ENCODE measurements at places on chromosomes 5 and 9.

DNA sequence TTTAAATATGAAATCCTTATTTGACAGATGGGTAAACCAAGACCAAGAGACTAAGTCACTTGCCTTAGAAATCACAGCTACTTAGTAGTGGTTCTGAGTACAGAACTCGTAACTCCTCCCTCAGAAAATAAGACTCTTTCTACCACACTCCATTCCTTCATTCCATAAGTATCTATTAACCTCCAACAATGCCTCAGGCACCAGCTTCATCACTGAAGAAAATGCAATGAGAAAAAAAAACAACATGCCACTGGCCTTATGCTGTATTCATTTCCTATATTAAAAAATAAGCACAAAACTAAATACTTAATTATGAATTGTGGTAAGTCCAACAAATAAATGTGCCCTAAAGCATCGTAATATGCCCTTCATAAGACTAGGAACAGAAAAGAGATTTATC lies 13.5 kb upstream of the FREM1 start:
- DNase-seq, result no peak

GRCh38 chr9:105157171-105157583 lies 87.3 kb upstream of the SLC44A1 start:
- no peak for DNase-seq

DNA sequence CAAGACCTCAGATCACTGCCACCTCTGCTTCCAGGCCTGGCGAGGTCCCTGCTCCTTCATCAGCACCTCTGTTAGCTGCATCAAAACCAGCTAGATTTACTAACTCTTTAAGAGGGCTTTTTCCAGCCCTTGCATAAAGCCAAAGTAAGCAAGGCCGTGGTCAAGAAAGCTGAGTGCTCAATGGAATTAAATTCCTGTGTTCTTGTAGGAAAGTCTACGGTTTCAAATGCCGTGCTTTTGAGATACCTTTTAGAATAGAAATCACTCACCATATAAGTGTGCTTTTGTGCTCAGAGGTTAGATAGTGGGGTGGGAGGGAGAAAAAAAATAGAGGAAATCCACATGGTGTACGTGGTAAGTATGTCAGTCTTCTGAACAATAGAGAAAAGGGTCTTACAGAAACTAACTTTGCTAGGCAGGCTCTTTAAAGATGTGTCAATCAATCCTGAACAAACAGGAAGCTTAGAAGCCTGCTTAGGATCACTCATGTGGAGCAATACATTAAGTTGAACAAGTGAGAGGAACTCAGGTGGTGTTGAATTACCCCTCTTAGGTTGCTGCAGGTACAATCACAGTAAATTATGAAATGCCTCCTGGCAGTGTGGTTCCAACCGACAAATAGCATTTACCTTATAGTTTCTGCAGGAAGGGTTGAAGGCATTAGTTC lies 79.7 kb downstream of the SEMA6A start:
- DNase-seq, result no peak

- DNase-seq, result no peak
Measured at GRCh38 chr5:143652108-143652700, 159.8 kb upstream of the HMHB1 start.

DNA sequence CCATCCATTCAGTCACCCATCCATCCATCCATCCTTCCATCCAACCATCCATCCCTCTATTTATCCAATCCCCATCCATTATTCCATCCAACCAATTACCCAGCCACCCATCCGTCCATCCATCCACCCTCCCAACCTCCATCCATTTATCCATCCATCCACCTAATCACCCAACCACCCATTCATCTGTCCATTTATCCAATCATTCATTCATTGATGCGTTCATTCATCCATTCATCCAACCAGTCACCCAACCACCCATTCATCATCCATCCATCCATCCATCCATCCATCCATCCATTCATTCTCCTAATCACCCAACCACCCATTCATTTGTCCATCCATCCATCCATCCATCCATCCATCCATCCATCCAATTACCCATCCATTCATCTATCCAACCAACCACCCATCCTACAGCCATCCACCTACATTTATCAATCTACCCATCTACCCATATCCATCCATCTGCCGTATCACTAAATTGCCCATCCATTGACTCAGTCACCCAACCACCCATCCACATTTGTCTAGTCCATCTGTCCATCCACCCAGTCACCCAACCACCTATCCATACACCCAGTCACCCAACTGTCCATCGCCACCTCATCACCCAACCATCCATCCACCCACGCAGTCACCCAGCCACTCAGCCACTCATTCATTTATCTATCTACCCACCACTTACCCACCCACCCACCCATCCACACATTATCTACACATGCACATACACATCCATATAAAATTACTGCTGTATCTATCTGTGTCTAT lies 165.4 kb downstream of the TRIO start:
- DNase-seq, result no peak

DNA sequence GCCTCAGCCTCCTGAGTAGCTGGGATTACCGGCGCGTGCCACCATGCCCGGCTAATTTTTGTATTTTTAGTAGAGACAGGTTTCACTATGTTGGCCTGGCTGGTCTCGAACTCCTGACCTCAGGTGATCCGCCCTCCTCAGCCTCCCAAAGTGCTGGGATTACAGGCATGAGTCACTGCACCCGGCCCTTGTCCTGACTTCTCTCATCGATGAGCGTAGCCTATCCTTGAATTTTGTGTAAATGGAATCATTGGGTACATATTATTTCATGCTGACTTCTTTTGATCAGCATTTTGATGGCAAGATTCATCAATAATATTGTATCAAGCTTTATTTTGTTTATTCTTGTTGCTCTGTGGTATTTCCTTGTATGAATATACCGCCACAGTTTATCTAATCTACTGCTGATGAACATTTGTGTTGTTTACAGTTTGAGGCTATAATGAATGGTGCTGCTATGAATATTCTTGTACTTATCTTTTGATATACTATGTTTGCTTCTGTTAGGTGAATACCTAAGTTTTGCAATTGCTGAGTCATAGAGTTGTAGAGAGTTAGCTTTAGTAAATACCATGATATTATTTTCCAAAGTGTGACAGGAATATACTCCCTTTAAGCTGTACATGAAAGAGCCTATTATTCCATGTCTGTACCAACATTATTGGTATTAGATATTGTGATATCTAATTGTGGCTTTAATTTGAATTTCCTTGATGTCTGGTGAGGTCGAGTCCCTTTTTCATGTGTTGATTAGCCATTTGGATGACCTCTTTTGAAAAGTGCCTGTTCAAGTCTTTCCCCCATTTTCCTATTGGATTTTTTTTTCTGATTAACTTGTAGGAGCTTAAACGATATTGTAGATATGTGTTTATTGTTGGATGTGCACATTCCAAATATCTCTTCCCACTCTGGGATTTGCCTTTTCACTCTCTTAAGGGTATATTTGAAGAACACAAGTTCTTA lies 107.5 kb downstream of the RGS3 start:
- no peak for DNase-seq

GRCh38 chr5:174708476-174709207 lies 15.7 kb upstream of the MSX2 start:
- no peak for DNase-seq

DNA sequence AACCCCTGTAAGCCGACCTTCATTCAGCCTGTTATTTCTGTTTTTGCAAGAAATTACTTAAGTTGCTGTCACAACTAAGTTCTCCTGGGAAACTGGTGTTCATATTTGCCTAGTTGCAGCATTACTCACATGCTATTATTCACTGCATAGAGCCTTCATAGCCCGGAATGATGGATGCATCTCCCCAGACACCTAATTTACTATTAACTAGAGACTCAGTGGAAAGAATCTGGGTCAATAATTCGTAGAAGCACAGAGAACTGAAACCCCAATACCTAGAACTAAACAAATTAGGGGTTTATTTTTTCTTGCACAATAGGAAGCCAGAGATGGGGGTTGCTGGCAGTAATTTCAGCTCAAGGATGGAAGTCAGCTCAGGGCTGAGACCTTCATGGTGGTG lies 45.7 kb upstream of the FAM170A start:
- no peak for DNase-seq

DNA sequence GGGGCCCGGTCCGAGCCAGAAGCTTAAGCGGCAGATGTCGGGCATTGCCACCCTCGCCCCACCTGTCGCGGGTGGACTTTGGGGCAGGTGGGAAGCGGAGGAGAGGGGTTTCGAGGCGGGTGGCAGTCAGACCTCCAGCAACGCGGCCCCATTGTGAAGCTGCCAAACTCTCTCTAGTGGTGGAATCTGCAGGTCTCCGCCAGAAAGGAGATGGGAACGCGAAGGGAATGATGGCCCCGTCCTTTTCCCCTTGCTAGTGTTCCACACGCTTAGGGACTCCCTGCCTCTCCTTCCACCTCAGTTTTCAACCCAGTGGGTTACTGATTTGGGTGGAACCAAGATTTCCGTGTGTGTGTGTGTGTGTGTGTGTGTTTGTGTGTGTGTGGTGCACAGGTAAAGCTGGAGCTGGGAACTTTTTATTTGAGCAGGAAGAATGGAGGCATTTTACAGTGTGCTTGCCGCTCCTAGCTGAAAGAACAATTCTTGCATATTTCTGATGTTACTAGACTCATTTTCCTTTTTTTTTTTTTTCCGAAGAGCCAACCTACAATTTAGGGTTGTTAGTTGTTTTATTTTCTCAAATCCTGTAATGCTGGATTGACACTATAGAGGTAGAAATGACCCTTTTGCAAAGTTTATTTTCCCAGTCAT lies 1.3 kb downstream of the MACIR start:
- no peak for DNase-seq

DNA sequence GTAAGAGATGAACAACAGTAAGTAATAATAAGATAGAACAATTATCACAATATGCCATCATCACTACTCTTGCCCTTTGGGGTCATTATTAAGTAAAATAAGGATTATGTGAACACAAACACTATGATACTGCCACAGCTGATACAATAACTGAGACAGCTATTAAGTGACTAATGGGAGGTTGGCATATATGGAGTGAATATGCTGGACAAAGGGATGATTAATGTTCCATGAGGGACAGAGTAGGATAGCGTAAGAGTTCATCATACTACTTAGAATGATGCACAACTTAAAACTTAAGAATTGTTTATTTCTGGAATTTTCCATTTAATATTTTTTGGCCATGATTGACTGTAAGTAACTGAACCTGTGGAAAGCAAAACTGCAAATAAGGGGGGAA lies 16.6 kb downstream of the POU5F2 start:
- DNase-seq, result no peak

DNA sequence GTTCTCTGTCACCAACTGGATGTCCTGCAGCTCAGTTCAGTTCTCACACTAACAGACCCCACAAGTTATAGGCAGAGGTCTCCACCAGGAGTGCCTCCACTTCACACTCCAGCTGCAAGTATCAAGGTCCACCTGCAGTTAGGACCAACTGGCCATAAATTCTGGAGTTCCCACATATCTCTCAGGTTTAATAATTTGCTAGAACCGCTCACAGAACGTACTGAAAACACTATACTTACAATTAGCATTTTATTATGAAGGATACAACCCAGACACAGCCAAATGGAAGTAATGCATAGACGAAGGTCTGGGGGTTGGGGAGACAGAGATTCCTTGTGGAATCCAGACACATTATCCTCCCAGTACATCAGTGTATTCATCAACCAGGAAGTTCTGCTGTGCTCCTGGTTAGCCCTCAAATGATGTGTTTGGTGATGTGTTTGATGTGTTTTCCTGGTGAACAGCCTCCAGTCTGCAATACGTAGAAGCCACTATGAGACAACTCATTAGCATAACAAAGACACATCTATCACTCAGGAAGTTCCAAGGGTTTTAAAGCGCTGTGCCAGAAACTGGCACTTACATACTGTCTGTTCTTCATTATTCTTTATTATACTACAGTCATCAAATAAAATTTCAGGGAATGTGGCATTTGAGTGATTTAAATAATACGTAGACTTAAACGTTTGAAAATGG lies 25.4 kb downstream of the OGN start:
- no peak for DNase-seq

GRCh38 chr5:111779260-111779921 lies 22.4 kb upstream of the NREP start:
- DNase-seq, result no peak

- no peak for DNase-seq
Measured at GRCh38 chr9:96654450-96655197, 493 bp downstream of the PRXL2C start.

GRCh38 chr9:137583957-137584356 lies 5.2 kb upstream of the DPH7 start:
- no peak for DNase-seq

DNA sequence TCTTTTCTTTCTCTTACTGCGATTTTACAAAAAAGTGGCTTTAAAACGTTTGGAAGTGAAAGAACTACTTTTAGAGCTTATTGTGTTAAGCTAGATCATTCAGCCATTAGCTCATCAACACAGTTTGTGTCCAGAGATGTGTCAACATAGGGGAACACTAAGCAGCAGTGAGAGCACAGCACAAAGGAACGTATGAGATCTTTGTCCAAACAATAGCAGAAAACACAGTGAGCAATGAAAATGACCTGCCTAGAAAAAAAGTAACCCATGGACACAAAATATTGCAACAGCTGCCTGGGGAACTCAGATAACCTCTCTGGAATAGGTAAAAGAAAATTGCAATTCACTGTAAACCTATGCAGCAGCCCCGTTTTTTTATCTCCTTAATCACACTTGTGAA lies 372.5 kb downstream of the ARHGEF28 start:
- no peak for DNase-seq

GRCh38 chr9:112112941-112113681 lies 62.0 kb downstream of the SUSD1 start:
- DNase-seq, result peak; percentile 20

DNA sequence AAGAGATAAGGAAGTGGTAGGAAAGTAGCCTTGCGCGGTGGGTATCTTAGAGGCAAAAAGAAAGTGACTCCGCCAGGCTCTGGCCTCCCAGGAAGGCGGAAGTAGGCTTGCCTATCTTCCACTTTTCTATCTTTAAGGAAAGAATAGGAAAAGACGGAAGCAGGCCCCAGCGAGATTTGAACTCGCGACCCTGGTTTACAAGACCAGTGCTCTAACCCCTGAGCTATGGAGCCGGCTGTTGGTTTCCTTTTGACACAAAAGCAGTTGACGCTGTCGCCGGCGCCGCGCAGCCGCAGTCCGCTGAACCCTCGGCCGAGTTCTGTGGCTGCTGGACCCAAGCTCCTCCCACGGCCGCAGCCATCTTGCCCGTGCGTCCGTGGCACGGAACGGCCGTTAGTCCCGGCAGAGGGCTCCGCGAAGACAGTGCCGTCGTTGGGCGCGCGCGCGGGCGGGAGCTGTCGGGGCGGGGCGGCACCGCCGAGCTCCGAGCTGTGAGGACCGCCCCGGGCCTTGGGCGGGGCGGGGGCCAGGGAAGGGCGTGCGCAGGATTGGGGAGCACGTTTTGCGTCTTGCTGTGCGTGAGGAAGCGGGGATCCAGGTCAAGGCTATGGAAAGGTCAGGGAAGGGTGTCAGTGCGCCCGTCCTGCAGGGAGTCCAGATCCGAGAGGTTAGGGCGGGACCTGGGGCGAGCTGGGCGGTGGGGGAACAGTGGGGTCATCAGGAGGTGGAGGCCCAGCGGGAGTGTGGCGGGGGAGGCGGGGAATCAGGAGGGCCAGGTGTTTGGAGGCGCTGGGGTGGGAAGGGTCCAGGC lies 13.3 kb downstream of the TRIM7 start:
- DNase-seq, result no peak
